Inflammatory macrophage treated with lipopolysaccharide for 4 hours (primary cell): ENCODE measurements at places on chromosomes 5 and 9.

DNA sequence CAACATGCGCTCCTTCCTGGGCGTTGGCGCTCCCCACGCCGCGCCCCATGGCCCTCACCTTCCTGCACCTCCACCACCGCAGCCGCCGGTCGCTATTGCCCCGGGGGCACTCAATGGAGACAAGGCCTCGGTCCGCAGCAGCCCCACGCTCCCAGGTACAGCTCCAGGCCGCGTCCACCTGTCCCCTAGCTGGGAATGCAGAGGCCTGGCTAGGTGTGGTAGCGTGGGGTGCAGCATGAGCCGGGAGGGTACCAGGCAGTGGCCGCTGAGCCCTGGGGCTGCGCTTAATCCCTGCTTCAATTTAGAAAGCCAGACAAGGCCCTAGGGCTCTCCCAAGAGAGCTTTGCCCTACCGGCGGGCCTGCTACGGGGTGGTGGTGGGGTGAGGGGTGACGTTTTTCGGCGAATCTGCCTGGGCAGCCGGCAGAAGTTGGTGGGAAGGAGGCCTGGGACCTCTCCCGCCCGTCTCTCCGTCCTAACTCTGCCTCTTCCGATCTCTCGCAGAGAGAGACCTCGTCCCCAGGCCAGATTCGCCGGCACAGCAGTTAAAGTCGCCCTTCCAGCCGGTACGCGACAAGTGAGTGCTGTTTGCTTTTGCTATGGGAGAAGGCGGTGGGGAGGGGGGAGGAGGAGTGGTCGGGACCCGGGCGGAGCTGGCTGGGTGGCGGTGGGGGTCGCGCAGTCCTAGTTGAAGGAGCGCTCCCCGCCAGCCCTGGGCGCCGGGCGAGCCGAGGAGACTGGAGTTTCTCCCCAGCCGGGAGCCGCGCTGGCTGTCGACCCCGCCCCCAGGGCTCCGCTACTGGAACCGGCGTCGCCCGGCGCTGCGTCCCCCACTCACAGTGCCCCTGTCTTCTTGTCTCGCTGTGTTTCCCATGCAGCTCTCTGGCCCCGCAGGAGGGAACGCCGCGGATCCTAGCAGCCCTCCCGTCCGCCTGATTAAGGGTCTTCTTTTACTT is 4.8 kb downstream of the IRX1 start:
- no peak for DNase-seq

DNA sequence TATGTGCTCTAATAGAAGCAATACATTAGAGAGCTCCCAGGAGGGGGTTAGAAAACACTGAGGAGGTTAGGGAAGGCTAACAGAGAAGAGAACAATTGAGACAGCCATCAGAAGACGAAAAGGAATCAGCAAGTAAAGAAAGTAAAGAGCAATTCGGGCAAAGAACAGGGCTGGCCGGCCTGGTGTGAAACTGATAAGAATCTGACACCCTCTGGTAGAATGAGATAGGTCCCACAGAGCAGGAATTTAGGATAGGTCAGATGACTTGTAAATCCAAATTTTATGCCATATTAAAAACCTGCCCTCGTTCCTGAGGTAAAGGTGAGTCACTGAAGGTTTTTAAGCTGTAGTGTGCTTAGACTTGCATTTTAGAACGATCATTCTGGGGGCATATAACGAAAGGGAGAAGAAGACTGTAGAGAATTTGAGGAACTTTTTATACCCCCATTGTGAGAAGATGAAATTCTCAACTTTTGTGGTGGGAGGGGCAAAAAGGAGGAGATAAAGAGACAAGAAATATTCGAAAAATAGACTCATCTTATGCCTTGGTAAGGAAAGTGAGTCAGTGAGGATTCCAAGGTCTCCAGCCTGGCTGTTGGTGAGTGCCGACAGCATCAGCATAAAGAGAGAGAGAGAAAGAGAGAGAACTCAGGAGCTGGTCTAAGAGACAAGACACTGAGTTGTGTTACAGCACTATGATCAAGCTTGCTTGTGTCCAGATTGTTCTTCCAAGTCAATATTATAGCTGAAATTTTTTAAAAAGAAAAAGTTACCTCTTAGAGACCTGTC is 51.3 kb downstream of the TMEM167A start:
- no peak for DNase-seq

- DNase-seq: peak; percentile 45
Observed at GRCh38 chr9:22238809-22239684, 207.6 kb upstream of the DMRTA1 start.

GRCh38 chr5:69331528-69332445 is 814 bp downstream of the CCDC125 start:
- peak; percentile 23 for DNase-seq
